Fibroblast of skin of right quadriceps (primary cell): ENCODE measurements at places on chromosomes 3 and 15.

DNA sequence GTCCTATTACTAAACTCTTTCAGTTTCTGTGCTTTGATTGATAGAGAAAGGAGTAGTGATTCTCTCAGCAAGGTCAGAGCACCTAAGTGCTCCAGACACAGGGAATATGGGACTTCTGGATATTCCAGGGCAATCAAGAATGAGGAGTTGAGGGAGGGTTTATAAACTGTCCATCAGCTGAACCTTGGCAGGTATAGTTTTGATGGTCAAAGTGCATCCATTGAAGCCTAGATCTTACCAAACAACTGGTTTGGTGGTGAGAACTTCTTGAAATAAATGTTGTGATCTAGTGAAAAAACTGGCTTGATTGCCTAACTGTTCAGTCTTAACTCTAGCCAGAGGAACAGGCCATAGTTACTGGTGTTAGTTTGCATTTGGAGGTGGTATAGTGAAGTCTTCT is 207.0 kb upstream of the ONECUT1 start:
- DNase-seq: no peak

DNA sequence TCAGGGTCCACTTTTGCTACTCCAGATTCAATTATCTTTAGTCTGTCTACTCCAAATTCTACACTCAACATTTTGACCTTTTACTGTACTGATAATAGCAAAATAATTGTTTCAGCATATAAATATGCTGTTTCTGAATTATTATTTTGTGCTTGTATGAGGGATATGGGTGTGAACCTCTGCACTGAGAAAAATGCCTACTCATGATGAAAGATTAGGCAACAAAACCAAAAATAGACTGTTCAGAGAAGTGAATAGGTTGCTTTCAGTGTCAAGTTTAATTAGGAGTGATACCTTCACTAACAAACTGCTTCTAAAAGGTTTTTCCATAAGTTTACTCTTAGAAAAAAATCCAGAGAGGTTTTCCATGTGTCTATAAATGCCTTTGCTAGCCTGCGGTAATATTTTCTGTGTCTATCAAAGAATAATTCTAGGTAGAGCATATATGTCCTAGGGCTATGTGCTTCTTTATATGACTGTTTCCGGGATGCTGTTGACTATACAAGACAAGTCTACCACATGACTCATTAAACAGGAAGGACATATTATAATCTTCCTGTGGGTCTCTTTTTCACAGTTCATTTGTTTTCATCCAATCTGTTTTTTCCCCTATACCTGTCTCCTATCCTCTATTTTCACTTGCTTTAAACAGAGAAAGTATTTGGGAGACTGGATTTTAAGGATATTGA is 218.5 kb upstream of the TTC14 start:
- peak; percentile 14 for DNase-seq

- DNase-seq: no peak
Measured at GRCh38 chr3:158106766-158107471, 699 bp upstream of the SHOX2 start.

DNA sequence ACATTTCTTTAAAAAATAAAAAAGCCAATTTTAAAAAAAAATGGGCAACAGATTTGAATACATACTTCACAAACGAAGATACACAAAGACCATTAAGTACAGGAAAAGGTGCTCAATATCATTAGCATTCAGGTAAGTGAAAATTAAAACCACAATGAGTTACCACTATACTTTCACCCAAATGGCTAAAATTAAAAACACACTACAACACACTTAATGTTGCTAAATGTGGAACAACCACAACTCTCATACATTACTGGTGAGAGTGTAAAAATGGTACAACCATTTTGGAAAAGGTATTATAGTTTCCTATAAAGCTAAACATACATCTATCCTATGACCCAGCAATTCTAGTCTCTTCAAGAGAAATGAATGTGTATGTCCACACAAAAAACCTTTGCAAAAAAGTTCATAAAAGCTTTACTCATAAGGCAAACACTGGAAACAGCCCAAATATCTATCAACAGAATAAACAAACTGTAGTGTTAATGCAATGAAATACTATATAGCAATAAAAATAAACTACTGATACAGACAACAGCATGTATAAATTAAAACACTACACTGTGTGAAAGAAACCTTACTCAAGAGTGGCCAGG is 14.9 kb downstream of the IP6K1 start:
- no peak for DNase-seq
